ENCODE measurements at places on chromosomes 5 and 9.
A peak's percentile ranks its signal among the peaks of the same experiment; 100 is the strongest.

DNA sequence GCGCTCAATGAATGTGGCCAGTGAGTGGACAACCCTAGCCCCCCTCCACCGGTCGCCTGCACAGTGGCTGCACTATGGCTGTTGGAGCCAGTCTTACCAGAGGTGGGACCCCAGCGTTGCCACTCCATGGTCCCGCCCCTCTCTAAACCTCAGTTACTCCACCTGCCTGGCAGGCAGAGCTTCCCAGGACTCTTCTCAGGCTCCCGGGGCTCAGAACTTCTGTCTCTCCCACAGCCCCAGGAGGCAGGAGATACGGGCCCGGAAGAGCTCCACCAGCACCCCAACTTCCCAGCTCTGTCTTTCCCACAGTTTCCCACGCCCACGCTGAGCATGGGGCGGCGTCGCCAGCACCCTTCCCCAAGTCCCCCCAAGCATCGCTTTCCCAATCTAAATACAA lies 975 bp downstream of the RASGEF1C start:
- H3K4me1 ChIP-seq: peaks cover 5% of the 10 kb centered on the region
- no peak for DNase-seq
- no peak overlapping the region for H3K27ac ChIP-seq
- H3K27me3 ChIP-seq: peaks cover 13% of the 10 kb centered on the region
- H3K36me3 ChIP-seq: peaks cover 4% of the 10 kb centered on the region
- H3K4me3 ChIP-seq: peak overlapping the region; percentile 77

GRCh38 chr9:131290036-131290766 lies 678 bp downstream of the PLPP7 start:
- no peaks in the 10 kb centered on the region for H3K36me3 ChIP-seq
- no peak overlapping the region for H3K4me3 ChIP-seq
- DNase-seq: no peak
- H3K27ac ChIP-seq: no peak overlapping the region

DNA sequence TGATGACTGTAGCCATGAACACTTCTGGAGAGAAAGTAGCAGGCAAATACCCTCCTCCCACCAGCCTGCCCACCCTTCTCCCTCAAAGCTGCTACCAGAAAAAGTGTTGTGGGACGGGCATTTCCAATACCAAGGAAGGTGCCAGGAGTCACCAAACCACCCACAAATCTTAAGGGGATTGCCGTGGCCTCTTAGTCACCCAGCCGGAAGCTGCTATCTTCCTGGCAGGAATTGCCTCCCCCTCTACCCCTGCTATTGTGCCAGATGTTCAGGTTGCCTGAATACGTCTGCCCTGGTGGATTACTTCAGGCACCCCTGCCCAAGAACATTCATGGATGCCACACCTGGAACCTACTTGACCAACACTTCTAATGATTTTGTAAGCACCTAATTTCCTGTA lies 156.1 kb downstream of the TTC39B start:
- no peak overlapping the region for H3K27ac ChIP-seq
- H3K4me3 ChIP-seq: no peak overlapping the region
- H3K4me1 ChIP-seq: no peaks in the 10 kb centered on the region
- H3K36me3 ChIP-seq: no peaks in the 10 kb centered on the region

DNA sequence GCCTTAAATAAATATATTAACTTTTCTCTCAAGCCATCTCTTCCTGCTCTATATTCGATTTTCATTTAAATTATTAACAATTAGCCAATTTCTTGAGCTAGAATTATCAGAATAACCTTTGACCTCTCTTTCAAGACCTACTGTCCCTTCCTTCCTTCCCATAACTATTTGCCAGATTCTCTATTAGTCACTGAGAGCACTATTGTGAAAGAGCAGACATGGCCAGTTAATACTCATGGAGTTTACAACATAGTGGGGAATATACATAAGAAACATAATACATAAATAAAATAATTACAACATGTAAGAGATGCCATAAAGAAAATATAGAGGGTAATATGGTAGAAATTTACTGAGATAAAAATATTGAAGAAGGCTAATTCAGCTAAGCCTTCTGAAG lies 72.1 kb upstream of the CHD1 start:
- H3K27ac ChIP-seq: no peak overlapping the region
- no peaks in the 10 kb centered on the region for H3K36me3 ChIP-seq
- no peak for DNase-seq
- H3K4me3 ChIP-seq: no peak overlapping the region
- no peaks in the 10 kb centered on the region for H3K27me3 ChIP-seq

- H3K27me3 ChIP-seq: peaks cover 4% of the 10 kb centered on the region
- peaks cover 16% of the 10 kb centered on the region for H3K36me3 ChIP-seq
- peaks cover 10% of the 10 kb centered on the region for H3K4me1 ChIP-seq
These were observed 154.1 kb downstream of the SNX18 start for GRCh38 chr5:54671681-54672080.

- H3K4me3 ChIP-seq: no peak overlapping the region
- no peaks in the 10 kb centered on the region for H3K36me3 ChIP-seq
- no peak overlapping the region for H3K27ac ChIP-seq
- no peak for DNase-seq
- no peaks in the 10 kb centered on the region for H3K4me1 ChIP-seq
- H3K27me3 ChIP-seq: no peaks in the 10 kb centered on the region
These were observed 9.8 kb upstream of the FTMT start for GRCh38 chr5:121841892-121842291.

DNA sequence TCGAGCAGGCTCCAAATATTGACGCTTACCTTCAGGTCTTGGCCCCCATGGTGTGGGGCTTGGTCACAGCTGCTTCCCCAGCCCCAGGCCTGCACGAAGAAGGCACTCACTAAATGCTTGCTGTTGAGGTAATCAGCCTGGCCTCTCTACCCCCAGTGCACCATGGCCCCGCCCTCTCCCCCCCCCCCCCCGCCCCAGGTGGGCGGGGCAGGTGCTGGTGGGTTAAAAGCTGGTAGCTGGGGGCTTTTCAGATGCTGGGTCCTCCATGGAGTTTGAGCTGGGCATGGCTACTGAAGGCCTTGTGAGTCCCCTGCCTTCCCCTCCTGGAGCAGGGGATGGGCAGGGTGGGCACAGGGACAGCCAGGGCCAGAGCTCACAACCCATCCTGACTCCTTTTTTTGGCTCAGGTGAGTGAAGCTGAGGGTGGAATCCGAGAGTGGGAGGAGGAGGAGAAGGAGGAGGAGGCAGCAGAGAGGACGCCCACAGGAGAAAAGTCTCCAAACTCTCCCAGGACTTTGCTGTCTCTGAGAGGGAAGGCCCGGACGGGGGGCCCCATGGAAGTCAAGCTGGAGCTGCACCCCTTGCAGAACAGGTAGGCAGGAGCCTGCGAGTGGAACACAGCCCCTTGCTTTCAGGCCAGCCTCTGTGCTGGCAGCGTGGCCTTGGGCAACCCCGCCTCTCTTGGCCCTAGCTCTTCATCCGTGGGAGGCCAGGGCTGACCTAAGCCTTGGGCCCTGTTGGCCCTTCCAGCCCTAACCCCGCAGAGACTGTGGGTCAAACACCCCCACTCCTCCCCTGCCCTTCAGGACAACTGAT lies 4.4 kb upstream of the TSPAN17 start:
- DNase-seq: no peak
- peaks cover 6% of the 10 kb centered on the region for H3K36me3 ChIP-seq
- no peaks in the 10 kb centered on the region for H3K4me1 ChIP-seq
- no peak overlapping the region for H3K27ac ChIP-seq
- peaks cover 14% of the 10 kb centered on the region for H3K27me3 ChIP-seq

DNA sequence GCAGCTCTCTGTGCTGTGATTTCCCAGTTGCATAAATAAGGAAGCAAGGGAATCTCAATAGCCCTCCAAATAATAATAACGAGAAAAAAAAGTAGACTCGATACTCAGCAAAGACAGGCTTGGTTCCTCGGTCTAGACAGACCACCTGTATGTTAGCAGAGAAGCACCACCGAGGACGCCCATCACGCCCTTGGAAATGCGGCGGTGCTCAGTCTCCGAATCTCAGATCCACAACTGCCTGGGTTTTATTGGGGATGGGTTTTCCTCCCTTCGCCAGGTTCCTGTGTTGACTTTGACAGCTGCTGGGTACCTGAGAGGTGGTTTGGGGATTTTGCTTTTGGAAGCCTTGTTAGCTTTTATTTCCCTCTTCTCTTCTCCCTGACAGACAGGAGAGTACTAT lies 7.2 kb downstream of the DAB2IP start:
- H3K36me3 ChIP-seq: peaks cover 8% of the 10 kb centered on the region
- DNase-seq: no peak
- peaks cover 1% of the 10 kb centered on the region for H3K27me3 ChIP-seq

GRCh38 chr5:137778772-137779564 lies 24.8 kb upstream of the HNRNPA0 start:
- no peak overlapping the region for H3K4me3 ChIP-seq
- H3K27ac ChIP-seq: no peak overlapping the region
- no peaks in the 10 kb centered on the region for H3K27me3 ChIP-seq
- peaks cover 13% of the 10 kb centered on the region for H3K4me1 ChIP-seq
- no peaks in the 10 kb centered on the region for H3K36me3 ChIP-seq

GRCh38 chr5:139413963-139414362 lies 10.1 kb upstream of the SPATA24 start:
- no peaks in the 10 kb centered on the region for H3K27me3 ChIP-seq
- peaks cover 43% of the 10 kb centered on the region for H3K36me3 ChIP-seq
- no peak overlapping the region for H3K27ac ChIP-seq
- DNase-seq: no peak
- H3K4me1 ChIP-seq: peaks cover 7% of the 10 kb centered on the region

DNA sequence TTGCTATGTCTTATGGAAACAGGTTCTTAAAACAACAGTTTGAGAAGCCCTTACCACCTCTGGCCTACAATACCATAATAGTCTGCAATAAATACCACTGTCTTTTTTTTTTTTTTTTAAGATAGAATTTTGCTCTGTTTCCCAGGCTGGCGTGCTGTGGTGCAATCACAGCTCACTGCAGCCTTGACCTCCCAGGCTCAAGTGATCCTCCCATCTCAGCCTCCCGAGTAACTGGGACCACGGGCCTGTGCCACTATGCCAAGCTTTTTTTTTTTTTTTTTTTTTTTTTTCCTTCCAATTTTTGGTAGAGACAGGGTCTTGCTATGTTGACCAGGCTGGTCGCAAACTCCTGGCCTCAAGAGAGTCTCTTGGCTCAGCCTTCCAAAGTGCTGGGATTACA lies 37.0 kb downstream of the AFF4 start:
- no peaks in the 10 kb centered on the region for H3K27me3 ChIP-seq
- H3K4me1 ChIP-seq: no peaks in the 10 kb centered on the region
- H3K36me3 ChIP-seq: peaks cover 27% of the 10 kb centered on the region

DNA sequence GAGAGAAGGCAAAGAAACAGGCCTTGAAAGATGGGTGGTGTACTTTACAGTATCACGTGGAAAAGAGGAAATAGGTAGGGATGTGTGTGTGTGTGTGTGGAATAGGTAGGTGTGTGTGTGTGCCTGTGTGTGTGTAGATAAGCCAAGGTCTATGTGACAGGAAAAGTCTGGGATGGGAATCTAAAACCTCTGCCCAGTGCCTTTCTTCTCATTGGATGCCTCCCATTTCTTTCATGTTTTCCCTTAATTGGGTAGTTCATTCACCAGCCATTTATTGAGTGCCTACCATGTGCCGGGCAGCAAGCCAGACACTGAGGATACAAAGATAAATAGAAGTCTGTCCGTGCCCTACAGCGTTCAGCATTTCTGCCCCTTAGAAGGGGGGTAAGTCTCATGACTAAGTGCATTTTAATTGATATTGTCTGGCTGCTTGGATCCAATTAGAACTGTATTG lies 1.0 kb downstream of the URM1 start:
- DNase-seq: no peak
- H3K27me3 ChIP-seq: peaks cover 5% of the 10 kb centered on the region
- H3K36me3 ChIP-seq: peaks cover 11% of the 10 kb centered on the region
- peaks cover 32% of the 10 kb centered on the region for H3K4me1 ChIP-seq
- H3K4me3 ChIP-seq: peak overlapping the region; percentile 93
- H3K27ac ChIP-seq: peak overlapping the region; percentile 92

GRCh38 chr5:157232706-157233105 lies 33.2 kb upstream of the CYFIP2 start:
- H3K27me3 ChIP-seq: no peaks in the 10 kb centered on the region
- no peak overlapping the region for H3K27ac ChIP-seq
- no peak overlapping the region for H3K4me3 ChIP-seq
- H3K36me3 ChIP-seq: no peaks in the 10 kb centered on the region

GRCh38 chr9:91516081-91516480 lies 92.4 kb upstream of the NFIL3 start:
- H3K4me3 ChIP-seq: no peak overlapping the region
- H3K36me3 ChIP-seq: no peaks in the 10 kb centered on the region
- H3K27ac ChIP-seq: no peak overlapping the region

DNA sequence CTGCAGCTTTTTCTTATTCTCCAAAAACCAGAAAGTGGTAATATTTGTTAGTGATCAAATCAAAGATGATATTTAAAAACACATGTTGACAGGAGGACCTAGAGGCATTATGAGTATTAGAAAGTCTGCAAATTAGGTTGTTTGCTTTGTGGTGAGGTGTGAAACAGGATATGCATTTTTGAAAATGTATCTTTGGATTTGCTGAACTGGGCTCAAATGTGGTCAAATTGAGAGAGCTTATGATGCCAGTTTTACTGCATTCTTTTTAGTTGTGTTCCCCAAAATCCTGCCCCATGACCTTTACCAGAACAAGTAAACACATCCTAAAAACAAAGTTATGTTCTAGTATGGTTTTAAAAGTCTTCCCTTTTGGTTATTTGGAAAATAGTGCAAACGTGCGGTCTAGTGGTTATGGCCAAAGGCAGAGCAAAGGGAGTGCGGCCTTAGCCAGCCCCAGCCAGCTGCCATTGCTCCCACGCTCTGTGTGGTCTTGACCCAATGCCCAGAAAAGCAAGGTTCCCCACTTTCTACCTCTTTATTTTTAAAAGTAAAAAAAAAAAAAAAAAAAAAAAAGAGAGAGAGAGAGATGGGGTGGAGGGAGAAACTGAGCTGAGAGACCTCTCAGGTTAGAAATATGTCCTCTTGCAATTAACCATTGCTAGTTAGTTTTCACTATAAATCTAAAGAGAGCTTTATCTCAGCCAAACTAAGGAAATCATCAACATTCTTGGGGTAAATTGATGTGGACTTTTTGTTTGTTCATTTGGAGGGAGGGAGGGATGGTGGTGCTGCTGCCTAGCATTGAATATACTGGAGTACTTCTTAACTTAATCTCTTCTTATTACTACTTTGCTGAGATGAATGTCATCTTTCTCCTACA lies 176.6 kb downstream of the ARHGAP26 start:
- H3K27me3 ChIP-seq: peaks cover 1% of the 10 kb centered on the region
- H3K4me1 ChIP-seq: peaks cover 15% of the 10 kb centered on the region
- no peak overlapping the region for H3K4me3 ChIP-seq

DNA sequence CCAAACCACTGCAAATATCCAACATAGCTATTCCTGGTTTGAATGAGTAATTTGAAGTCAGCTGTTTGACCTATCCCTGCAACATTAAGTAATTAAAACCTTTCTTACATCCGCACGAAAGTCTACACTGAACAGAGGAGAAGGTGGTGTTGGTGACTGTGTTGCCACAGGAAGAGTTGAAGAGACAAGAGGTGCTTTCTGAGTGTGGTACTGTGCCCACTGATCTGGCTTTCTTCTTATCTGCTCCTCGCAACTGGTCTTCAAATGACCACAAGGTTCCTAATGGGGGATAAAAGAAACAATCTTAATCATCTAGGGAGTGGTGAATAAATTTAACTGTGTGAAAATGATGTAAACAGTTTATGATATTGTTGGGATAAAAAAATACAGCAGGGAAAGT lies 29.4 kb upstream of the PDCL start:
- peaks cover 2% of the 10 kb centered on the region for H3K27me3 ChIP-seq
- no peak overlapping the region for H3K4me3 ChIP-seq
- no peak for DNase-seq
- H3K4me1 ChIP-seq: no peaks in the 10 kb centered on the region

GRCh38 chr5:14444161-14444560 lies 137.4 kb upstream of the OTULINL start:
- H3K4me3 ChIP-seq: no peak overlapping the region
- H3K36me3 ChIP-seq: peaks cover 29% of the 10 kb centered on the region
- no peak for DNase-seq
- peak overlapping the region; percentile 99 for H3K27ac ChIP-seq
- peaks cover 70% of the 10 kb centered on the region for H3K4me1 ChIP-seq

- H3K27ac ChIP-seq: no peak overlapping the region
- no peaks in the 10 kb centered on the region for H3K4me1 ChIP-seq
- peak overlapping the region; percentile 47 for H3K4me3 ChIP-seq
These were observed 12.5 kb upstream of the EXOSC2 start for GRCh38 chr9:130680836-130681768.

All from endothelial cell (in vitro differentiated cells).